Cerebellar cortex (tissue), 1 donor: ENCODE measurements at places on chromosomes 6 and 20.

- DNase-seq: no peak
Measured at GRCh38 chr20:58755766-58756449, 63.3 kb downstream of the NPEPL1 start.

GRCh38 chr6:27025351-27025750 is 222.2 kb upstream of the PRSS16 start:
- DNase-seq: no peak

GRCh38 chr6:30560930-30561329 is 3.8 kb downstream of the PRR3 start:
- DNase-seq: no peak

DNA sequence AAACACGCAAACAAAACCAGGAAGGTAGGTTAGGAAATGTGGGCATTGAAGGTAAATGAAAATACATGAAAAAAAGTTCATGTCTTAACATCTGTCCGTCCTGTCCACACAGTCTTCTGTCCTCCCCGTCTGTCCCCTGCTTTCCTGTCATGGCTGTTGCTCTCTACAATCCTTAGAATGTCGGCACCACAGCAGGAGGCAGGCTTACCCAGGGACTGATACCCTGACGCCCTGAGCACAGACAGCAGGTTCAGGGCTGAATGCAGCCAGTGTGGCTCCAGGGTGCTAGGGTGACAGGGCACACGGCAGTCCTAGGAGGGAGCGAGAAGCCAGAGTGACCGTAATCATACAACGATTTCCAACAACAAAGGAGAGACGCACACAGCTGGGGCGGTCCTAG is 123.7 kb downstream of the IRF4 start:
- no peak for DNase-seq
